ENCODE measurements at places on chromosomes 2 and 18.

DNA sequence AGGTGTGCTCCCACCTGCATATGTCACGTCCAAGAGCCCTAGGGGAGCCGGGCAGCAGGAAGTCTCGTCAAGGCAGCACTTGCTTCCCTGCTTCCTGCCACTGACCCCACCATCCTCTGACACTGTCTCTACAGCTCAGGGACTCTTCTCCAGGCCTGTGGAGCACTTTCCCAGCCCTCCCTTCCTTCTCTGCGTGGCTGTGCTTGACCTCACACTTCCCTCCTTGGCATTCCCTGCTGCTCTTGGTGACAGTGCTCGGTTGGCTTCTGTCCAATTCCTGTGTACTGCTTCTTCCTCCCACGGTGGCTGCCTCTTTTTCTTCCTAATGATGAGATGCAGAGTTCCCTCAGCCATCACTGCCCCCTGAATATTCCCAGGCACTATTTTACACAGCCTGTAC is 2.8 kb downstream of the CIDEA start:
- DNase-seq: no peak

- DNase-seq: no peak
These were observed 99.3 kb downstream of the SPATS2L start for GRCh38 chr2:200405599-200406298.

GRCh38 chr18:13379930-13380690 is 161.6 kb downstream of the LDLRAD4 start:
- no peak for DNase-seq

- DNase-seq: no peak
These were observed 55.2 kb upstream of the RND3 start for GRCh38 chr2:150542692-150543091.

DNA sequence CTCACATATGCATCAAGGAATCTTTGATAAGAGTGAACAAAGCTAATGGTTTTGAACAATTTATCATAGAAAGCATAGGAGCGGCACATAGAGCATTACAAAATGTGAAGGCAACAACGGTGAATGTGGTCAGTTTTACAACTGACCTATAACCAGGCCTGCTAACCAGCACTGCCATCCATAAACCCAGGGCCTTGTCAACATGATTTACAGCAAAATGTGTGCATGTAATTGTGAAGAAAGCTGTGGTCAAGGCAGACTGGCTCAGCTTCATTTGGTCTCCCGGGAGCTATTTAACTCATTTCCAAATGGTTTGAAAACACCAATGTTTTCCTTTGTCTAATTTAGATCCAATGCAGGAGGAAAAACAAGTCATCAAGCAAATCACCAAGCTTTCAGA is 119.8 kb downstream of the DHRS9 start:
- no peak for DNase-seq

DNA sequence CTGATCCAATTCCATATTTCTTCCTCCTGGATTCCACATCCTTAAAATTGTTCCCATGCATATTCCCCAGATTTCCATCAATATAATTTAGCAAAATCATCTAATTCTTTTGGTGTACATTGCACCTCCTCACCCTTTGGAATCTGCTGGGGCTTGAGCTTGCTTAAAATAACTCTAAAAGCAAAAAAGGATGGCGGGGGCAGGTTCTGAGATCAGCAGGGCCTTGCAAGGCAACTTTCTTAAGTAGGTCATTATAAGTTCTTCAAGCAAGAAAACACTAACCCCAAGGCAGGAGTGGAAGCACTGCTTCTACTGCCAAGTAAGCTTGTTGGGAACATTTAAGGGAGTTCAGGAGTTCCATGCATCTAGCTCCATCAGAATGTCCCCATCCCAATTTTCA is 254.3 kb upstream of the CCDC68 start:
- DNase-seq: no peak

DNA sequence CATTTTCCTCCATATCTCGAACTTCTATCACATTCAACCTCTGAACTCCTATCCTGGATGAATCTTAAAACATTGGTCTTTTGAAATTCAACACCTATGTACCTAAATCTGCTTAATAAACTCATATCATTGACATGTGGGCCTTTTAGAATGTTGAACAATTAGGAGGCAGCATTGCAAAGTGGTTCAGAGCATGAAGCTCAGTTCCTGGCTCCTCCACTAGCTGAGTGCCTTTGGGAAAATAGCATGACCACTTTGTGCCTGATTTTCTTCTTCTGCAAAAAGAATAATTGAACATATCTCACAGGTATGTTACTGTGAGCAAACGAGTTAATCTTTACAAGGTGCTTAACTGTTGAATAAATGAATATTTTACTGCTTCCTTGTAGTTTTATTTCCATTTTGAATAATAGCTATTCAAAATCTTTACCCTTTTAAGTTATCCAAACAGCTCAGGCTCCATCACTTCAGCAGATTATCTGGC is 14.3 kb upstream of the ITPRID2 start:
- DNase-seq: no peak

GRCh38 chr2:139514951-139515350 is 734.8 kb upstream of the NXPH2 start:
- DNase-seq: no peak

DNA sequence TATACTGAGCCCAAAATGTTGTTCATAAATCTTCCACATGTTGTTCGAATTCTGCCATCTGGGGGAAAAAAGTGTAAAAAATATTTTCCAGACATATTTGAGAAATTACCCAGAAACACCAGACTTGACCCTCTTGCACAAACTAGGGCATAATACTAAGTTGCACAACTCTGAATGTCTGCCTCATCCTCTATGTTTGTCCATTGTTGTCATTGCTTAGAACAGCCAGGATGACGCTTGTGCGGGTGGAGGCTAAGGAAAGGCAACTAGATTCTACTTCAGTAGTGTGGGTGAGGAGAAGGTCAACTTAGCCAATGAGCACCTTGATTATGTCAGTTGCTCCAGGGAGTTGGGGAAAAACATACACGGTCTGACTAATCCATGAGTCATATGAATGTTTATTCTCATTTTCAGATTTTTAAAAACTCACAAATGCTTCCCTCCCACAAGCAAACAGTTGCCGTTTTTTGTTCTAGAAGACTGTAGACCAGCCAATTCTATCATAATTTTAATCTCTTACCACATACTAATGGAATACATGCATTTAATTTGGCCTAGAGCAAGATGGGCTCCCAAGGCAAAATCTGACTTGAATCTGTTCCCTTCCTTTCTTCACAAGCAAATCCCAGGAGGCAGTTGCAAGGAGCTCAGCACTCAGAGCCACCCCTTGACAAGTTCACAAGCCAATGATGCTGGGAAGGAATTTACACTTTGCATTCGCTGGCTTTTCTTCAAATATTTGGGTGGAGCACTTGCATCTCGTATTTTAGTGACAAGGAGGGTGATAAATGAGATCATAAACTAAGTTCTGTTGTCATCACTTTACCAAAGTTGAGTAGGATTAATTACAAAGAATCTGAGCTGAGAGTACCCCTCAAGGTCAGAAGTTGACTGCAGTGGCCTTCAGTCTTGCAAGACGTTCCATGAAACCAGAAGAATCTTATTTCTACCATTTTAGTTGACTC is 163.2 kb upstream of the TWIST2 start:
- no peak for DNase-seq
